ENCODE measurements at places on chromosomes 11 and 22. TPM values are rescaled to one million over a fixed set of nuclear protein-coding genes. Genes with fewer than 3 reads are reported as not detected.

DNA sequence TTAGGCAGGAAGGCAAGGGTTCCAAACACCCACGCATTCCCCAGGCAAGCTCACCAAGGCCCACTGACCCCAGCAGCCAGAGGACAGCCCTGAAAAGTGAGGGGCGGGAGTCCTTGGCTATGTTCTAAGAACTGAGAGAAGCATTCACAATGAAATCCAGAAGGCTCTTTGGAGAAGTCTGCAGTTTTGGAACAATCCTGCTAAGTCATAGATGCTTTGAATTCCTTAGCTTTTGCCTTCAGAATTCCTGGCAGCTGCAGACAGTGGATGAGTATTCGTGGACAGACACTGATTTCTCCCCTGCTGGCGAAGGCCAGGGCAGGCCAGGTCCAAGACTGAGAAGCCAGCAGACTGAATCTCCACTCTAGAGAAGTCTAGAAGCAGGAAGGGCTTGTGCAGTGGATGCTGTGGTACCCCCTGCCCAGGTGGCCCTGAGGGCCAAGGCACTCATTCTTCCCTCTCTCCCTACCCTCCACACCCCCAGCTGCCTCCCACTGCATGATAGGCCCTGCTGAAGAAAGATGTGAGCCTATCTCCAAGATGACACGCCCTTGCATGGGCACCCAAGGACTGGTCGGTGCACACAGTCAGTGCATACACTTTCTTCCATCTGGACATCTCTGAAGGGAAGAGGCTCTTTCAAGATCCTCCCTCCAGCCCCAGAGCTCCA, 133.2 kb upstream of the TEAD1 start:
- H3K27ac ChIP-seq: peak overlapping the region; percentile 49
- DNase-seq: peak; percentile 54
- H3K36me3 ChIP-seq: no peaks in the 10 kb centered on the region
- no peak overlapping the region for H3K4me3 ChIP-seq

DNA sequence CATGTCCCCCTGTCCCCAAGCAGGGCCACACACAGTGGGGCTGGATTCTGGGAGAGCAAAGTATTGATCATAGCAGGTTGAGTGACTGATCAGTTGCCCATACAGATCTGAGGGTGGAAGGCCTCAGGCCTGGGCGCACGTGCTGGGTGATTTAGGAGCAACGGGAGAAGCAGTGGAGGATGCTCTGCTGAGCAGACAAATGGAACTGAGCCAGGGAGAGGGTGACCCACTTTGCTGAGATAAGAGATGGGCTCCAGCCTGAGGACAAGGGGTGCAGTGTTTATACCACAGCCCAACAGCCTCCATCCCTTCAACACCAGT, 15.0 kb downstream of the GNAZ start:
- no peaks in the 10 kb centered on the region for H3K36me3 ChIP-seq
- H3K4me3 ChIP-seq: no peak overlapping the region
- H3K27ac ChIP-seq: no peak overlapping the region

- DNase-seq: no peak
- no peak overlapping the region for H3K27ac ChIP-seq
- no peak overlapping the region for H3K4me3 ChIP-seq
- no peaks in the 10 kb centered on the region for H3K36me3 ChIP-seq
- no peaks in the 10 kb centered on the region for H3K27me3 ChIP-seq
These were observed 1.7 kb upstream of the INCENP start for GRCh38 chr11:62122076-62122475.

- no peaks in the 10 kb centered on the region for H3K27me3 ChIP-seq
- no peaks in the 10 kb centered on the region for H3K36me3 ChIP-seq
- no peak overlapping the region for H3K27ac ChIP-seq
- H3K4me1 ChIP-seq: no peaks in the 10 kb centered on the region
- DNase-seq: peak; percentile 67
- H3K4me3 ChIP-seq: no peak overlapping the region
These were observed 50.8 kb downstream of the FLRT1 start for GRCh38 chr11:64086258-64087123.

GRCh38 chr11:109815500-109816150, 277.6 kb upstream of the ZC3H12C start:
- no peak for DNase-seq
- H3K27me3 ChIP-seq: no peaks in the 10 kb centered on the region
- no peaks in the 10 kb centered on the region for H3K36me3 ChIP-seq
- no peak overlapping the region for H3K27ac ChIP-seq

DNA sequence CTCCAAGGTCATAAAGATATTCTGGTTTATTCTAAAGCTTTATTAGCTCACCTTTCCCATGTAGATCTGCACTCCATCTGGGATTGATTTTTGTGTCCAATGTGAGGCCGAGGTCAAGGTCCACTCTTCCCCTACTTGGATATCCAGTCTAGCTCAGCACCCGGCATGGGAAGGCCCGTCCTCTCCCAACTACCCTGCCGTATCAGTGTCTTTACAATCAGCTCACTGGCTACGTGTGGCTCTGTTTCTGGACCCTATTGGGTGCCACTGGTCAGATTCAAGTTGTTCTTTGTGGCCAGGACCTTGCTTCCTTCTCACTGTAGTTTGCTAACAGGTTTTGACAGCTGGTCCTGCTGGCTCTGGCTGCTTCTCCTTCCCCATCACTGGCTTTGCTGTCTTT, 30.9 kb downstream of the KCNQ1OT1 start:
- H3K4me1 ChIP-seq: no peaks in the 10 kb centered on the region
- H3K4me3 ChIP-seq: no peak overlapping the region
- no peaks in the 10 kb centered on the region for H3K27me3 ChIP-seq

- H3K4me1 ChIP-seq: no peaks in the 10 kb centered on the region
- no peaks in the 10 kb centered on the region for H3K27me3 ChIP-seq
- no peak overlapping the region for H3K27ac ChIP-seq
- no peak for DNase-seq
These were observed 673.8 kb downstream of the BRD1 start for GRCh38 chr22:49153921-49154320.

DNA sequence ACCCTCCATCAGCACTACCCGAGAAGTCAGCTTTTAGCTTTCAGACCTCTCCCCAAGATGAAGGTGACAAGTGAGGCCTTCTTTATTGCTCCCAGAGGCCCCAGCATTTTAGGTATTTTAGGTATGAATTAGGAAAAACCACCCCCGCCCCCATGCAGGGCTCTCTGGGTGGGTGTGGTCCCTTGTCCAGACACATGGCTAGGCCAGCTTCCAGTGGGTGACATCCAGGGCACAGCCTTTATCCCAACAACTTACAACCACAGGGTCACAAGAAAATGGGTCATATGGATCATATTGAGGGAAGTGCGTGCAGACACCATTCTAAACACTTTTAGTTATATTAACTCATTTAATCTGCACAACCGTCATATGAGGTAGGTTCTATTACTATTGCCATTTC, 42.1 kb downstream of the RIBC2 start:
- no peaks in the 10 kb centered on the region for H3K27me3 ChIP-seq
- no peak overlapping the region for H3K4me3 ChIP-seq
- H3K27ac ChIP-seq: peak overlapping the region; percentile 77
- peaks cover 1% of the 10 kb centered on the region for H3K4me1 ChIP-seq

DNA sequence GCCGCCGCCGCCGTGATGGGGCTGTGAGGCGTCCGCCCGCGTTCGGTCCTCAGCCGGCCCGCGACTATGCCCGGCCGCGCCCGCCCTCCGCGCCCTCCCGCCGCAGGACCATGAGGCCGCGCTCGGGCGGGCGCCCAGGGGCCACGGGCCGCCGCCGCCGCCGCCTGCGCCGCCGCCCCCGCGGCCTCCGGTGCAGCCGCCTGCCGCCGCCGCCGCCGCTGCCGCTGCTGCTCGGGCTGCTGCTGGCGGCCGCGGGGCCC, 215 bp downstream of the ZNRF3 start:
- H3K4me3 ChIP-seq: peak overlapping the region; percentile 37
- H3K27ac ChIP-seq: peak overlapping the region; percentile 66
- H3K27me3 ChIP-seq: no peaks in the 10 kb centered on the region
- no peaks in the 10 kb centered on the region for H3K4me1 ChIP-seq
- DNase-seq: no peak

DNA sequence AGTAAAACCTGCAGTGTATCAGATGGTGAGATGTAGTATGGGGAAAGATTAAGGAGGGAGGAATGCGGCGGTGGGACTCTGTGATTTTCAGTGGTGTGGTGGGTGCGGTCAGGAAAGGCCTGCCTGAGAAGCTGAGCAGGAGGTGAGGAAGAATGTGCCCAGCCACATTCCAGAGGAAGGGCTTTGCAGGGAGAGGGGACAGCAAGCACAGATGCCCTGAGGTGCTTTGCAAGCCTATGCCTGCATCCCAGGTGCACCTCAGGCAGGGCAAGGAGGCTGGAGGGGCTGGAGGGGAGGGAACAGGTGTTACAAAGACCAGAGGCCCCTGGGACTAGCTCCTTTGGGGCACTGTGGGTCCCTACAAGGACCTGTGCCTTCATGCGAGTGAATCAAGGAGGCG, 42.1 kb downstream of the MYO7A start:
- H3K27ac ChIP-seq: no peak overlapping the region
- no peaks in the 10 kb centered on the region for H3K27me3 ChIP-seq
- DNase-seq: no peak
- H3K4me3 ChIP-seq: no peak overlapping the region

AMPD3 gene
- 6.1 TPM for total RNA-seq

TTC36 gene
- total RNA-seq: not detected

THY1 gene
- total RNA-seq: 71.2 TPM

HOATZ gene
- total RNA-seq: 2.7 TPM

Data from uterus (tissue), 4 donors.